Effector memory CD8-positive, alpha-beta T cell (primary cell): ENCODE measurements at places on chromosomes 12 and 14.

- DNase-seq, result no peak
Observed at GRCh38 chr12:63942464-63943241, 98.2 kb downstream of the SRGAP1 start.

DNA sequence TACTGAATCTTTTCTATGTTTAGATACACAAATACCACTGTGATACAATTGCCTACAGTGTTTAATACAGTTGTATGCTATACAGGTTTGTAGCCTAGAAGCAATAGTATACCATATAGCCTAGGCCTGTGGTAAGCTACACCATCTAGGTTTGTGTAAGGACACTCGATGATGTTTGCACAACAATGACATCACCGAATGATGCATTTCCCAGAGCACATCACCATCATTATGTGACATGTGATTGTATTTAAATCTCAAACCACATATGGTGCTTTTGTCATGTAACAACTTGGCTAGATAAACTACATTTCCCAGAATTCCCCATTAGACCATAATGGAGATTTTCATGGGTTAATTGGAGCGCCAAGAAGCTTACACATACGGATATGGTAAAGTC is 128.4 kb upstream of the CPNE8 start:
- DNase-seq, result no peak

DNA sequence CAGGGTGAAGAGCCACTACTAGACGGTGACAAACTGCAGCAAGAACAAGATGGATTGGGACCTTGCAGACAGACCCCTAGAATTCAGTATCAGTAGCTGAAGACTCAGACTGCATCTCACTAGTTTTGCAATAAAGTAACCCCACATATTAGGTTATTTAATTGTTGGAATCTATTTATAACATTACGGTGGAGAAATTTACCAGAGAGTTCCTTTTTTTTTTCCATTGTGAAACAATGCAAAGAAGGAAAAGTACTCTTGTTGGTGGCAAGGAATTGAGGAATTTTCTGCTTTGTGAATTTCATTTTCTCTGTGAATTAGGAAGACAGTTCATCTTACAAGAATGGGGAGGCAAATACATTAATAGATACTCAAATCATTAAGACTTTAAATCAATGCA is 185.7 kb upstream of the PPFIA2 start:
- no peak for DNase-seq

- no peak for DNase-seq
Observed at GRCh38 chr14:106507354-106507753, 981.0 kb downstream of the TMEM121 start.

DNA sequence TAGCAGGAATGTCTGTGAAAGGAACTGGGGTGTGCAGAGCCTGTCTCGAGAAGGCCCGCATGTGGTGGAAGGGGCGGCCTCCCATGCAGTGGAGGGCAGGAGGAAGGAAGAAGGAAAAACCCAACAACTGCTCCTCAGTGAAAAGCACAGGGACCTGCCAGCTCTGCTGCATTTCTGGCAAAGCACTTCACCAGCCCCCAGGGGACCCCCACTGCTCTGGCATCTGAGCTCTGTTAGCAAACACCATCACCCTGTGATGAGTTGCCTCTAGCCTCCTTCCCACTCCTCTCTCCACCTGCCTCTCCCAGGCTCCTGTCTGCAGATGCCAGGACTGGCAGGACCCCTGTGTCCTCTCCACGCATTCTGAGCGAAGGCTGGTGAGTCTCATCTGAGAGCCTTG is 69.0 kb upstream of the DDX11 start:
- no peak for DNase-seq

DNA sequence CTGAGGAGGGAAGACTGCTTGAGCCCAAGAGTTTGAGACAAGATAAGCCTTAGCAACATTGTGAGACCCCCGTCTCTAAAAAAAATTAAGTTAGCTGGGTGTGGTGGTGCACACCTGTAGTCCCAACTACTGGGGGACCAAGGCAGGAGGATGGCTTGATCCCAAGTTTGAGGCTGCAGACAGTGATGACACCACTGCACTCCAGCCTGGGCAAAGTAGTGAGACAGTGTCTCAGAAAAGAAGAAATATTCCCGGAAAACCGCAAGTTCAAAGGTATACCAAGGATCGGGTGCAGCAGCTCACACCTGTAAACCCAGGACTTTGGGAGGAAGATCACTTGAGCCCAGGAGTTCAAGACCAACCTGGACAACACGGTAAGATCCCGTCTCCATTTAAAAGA is 5.8 kb downstream of the PTGES3 start:
- no peak for DNase-seq

GRCh38 chr14:94113073-94113472 is 2.5 kb downstream of the IFI27 start:
- DNase-seq, result no peak

GRCh38 chr12:104673696-104674482 is 217.1 kb downstream of the CHST11 start:
- DNase-seq, result no peak

DNA sequence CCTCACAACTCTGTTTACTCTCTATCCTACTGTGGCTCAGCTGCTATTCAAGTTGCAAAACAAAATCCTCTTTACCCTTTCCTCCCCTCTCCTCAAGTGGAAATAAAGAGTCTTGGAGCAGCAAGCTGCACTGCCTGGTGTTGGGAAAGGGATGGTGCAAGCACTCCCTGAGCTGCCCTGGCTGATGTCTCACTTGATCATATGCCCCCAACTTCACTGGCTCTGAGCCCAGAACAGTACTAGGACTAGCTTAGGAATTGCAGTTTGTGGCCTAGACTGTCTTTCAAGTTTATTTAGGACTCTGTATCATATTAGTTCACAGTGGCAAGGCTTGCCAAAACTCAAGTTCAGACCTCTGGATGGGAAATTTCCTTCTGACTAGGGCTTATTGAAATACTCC is 1683.8 kb upstream of the SEL1L start:
- no peak for DNase-seq

- DNase-seq, result no peak
Observed at GRCh38 chr14:46488374-46488773, 163.2 kb downstream of the RPL10L start.

GRCh38 chr12:12909995-12910420 is 18.6 kb downstream of the GPRC5A start:
- DNase-seq, result no peak

- DNase-seq, result no peak
Observed at GRCh38 chr12:12720672-12721161, 3.5 kb downstream of the CDKN1B start.

GRCh38 chr12:8655421-8655820 is 7.2 kb downstream of the MFAP5 start:
- DNase-seq, result no peak

GRCh38 chr12:115941362-115941761 is 336.1 kb downstream of the MED13L start:
- DNase-seq, result no peak

DNA sequence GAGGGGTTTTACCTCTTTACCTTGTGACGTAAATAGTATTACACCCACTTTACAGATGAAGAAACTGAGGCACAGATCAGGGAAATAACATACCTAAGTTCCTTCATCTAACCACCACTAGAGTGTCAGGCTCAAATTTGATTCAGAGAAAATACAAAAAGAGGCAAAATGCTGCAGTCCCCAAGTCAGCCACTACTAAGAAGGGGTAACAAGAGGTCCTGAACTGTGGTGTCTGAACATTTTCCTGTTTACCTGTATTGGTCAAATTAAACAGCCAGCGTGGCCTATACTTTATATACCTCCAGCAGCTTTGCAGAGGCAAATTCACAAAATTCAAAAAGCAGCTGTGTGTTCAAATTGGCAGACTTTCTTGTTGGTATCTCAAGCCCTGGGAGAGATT is 92.0 kb downstream of the TBX5 start:
- no peak for DNase-seq

DNA sequence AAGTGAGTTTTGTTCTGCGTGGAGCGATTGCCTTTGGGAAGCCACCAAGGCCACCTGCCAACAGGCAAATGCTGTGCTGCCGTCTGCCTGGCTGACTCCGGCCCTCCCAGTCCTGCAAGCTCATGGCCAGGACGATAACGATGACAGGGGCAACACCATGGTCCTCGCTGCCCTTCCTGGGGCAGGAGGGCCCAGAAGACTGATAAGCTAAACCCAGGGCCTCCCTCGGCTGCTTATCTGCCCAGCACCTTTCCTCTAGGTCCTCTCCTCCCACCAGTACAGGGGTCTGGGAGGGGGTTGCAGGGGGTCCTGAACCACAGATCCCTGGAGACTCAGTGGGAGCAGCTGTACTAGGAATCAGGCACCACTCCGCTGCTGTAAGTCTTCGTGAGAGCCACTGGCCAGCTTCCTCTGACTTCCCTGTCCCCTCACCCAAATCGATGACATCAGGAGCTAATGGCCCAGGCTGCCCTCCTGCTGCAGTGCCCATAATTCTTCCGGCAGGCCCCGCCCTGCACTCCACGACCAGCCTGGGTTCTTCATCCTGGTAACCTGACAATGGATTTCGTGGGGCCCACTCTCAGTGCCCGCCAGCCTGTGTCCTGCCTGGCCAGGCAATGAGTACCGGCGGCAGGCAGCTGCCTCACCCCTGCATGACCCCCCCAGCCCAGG is 5.1 kb downstream of the ANKRD9 start:
- no peak for DNase-seq

DNA sequence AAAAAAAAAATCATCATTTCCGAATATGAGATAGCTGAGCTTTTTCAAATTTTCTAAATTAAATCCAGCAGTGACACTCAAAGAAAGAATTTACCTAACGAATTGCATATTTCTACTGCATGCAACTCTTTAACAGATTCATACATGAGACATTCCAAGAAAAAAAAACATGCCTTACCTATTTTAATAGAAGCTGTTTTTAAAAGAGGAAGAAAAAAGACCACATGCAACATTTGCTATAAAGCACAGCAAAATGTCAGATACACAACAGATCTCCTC is 18.5 kb downstream of the CORO1C start:
- no peak for DNase-seq

GRCh38 chr12:14834509-14834908 is 8.8 kb downstream of the ART4 start:
- no peak for DNase-seq

DNA sequence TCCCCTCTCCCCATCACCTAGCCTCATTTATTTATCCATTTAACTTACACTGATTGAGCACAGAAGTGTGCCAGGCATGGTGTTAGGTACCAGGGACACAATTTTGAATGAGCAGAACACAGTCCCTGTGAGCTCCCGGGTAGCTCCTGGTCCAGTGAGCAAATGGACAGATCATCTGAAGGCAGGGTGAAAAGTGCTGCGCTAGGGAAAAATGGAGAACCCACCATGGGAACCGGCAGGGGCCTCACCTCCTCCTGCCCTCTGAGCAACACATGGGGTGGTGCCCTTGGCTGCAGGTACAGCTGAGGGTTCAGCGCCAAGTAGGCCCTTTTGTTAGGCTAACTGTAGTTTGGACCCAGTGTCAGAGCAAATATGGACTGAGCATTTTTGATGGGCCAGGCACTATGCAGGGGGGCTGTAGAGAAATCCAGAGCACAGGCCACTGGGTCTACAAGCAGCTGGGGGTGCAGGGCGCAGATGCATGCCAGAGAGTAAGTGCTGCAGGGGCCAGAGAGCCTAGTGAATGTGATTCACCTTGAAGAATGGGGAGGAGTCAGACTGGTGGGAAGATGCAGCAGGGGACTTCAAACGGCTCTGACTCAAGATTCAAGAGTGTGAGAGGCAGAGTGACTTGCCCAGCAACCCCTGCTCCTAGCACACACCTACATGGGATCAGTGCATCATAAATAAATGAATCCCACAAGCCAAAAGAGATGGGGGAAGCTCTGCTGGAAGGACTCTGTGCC is 28.2 kb downstream of the LTBP2 start:
- no peak for DNase-seq

- no peak for DNase-seq
Observed at GRCh38 chr12:12823300-12823699, 10.2 kb downstream of the DDX47 start.

GRCh38 chr12:49461221-49461620 is 77.6 kb upstream of the KCNH3 start:
- DNase-seq, result no peak

DNA sequence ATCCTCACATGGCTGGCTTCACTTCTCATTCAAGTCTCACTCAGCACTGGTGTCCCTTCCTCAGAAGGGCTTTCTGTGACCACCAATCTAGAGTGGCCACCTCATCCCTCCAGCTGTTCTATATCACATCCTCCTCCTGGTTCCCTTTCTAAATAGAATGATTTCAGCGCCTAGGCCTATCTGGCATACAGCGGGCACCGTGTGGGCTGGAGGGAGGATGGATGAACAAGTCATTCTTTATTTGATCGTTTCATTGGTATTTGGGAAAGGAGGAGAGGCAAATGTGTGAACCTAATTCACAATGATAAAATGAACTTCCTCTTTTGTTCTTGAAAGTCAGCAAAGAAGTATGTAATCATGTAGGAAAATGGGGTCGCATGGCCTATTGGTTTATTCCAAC is 394.2 kb downstream of the DPF3 start:
- DNase-seq, result no peak

DNA sequence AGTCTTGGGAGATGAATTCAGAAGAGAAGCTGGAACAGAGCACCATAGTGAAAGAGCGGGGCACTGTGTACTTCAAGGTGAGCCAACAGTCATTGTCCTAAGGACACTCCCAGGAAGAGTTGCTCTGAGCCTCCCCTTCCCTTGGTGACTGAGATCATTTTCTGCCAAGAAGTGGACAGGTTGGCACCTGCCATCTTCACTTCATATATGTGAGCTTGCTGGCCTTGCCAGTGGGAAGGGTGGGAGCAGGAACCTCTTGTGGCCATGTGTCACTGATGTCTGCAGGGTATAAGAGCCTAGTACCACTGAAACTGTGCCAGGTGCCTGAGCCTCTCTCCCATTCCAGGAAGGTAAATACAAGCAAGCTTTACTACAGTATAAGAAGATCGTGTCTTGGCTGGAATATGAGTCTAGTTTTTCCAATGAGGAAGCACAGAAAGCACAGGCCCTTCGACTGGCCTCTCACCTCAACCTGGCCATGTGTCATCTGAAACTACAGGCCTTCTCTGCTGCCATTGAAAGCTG is 5.3 kb downstream of the FKBP4 start:
- no peak for DNase-seq

- DNase-seq, result no peak
Observed at GRCh38 chr14:95018821-95019220, 138.5 kb downstream of the DICER1 start.

DNA sequence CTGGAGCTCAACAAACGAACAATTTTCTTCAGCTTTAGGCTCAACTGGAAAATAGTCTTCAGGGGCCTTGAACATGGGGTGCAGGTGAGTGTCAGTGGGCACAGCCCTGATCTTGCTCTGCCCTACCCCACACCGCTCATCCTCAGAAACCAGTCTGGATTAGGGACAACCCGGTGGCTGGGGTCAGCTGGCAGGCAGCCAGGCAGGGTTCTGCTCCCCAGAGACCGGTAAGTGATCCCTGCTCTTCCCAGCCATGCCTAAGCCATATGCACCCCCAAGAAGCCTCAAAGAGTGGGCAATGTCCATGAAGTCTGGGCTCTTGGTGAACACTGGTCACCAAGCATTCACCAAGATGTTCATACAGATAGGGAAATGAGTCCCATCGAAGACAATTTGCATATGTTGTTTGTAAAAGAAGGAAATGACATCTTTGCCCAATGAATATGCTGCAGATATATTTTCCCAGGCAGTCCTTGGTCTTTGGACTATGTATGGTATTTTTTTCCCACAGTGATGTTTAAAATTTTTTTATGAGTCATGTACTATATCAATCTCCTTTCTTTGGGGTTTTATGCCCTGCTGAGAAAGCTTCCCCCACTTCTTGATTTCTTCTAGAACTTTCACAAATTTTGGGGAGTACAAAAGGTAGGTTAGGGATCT is 63.9 kb upstream of the VASH1 start:
- DNase-seq, result no peak

GRCh38 chr14:104475256-104475655 is 104.3 kb upstream of the C14orf180 start:
- DNase-seq, result no peak
